ENCODE measurements at places on chromosomes 1 and 21.

DNA sequence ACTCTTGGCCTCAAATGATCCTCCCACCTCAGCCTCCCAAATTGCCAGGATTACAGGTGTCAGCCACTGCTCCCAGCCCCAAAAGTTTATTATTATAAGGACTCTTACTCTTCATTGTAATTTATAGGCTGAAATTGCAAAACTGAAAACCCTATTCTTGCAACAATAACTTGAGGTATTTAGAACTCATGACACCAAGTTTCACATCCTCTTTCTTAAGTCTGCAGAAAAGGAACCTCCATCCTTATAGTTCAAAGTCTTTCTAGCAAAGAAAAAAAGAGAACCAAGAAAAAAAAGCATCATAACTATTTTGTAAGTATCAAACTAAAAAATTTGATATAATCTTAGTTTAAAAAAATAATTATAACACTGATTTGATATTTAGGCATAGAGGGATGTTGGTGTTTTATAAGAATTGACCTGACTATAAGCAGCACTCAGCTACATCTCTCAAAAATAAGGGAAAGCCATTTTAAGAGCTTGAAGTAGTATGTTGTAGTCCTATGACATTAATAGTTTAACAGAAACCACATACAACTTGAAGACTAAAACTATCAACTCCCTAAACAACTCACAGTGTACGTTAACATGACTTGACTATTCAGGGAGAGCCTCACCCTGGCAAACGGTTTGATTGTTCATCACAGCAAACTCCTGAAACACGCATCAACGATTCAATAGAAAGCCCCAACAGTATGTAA is 122.4 kb downstream of the AKT3 start:
- DNase-seq, result no peak

DNA sequence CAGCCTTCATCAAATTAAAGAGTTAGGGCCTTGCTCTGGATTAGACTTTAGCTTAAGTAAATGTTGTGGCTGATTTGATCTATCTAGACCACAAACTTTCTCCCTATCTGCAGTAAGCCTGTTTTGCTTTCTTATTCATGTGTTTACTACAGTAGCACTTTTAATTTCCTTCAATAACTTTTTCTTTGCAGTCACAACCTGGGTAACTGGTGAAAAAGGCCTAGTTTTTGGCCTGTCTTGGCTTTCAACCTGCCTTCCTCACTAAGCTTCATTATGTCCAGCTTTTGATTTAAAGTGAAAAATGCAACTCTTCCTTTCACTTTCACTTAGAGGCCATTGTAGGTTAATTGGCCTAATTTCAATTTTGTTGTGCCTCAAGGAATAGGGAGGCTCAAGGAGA is 12.5 kb upstream of the LPGAT1 start:
- DNase-seq, result no peak

DNA sequence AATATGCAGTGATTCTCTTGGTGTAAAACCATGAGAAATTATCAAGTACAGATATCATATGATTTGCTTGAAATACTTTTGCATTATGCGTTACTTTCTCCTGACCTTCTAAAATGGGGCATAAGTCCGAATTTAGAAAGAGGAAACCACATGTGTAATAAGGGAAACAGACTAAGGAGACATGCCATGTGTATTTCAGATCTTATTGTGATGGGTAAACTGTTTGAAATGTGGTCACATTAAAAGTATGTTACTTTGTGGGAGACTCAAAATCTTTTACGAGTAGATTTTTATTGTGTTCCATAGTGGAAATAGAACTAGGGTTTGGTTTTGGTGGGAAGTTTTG is 173.0 kb downstream of the NFIA start:
- peak; percentile 49 for DNase-seq

GRCh38 chr1:53506355-53507050 is 47.3 kb downstream of the DMRTB1 start:
- DNase-seq, result no peak

DNA sequence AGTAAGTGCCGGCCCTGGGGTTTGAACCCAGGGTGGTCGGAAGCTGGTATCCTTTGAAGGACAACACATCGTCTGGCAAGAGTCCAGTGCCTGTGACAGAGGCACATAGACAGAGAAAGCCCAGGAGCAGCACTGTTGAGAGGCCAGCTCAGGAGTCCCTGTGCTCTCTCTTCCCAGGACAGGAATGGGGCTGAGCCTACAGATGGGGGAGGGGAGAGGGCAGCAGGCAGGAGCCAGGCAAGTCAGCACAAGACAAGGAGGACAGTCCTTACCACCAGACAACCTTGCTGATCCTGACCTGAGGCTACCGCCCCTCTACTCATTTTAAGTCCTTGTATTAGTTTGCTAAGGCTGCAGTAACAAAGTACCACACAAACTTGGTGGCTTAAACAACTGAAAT is 27.7 kb upstream of the SYT6 start:
- no peak for DNase-seq

GRCh38 chr1:113904293-113904673 is 316 bp downstream of the AP4B1 start:
- DNase-seq, result no peak

DNA sequence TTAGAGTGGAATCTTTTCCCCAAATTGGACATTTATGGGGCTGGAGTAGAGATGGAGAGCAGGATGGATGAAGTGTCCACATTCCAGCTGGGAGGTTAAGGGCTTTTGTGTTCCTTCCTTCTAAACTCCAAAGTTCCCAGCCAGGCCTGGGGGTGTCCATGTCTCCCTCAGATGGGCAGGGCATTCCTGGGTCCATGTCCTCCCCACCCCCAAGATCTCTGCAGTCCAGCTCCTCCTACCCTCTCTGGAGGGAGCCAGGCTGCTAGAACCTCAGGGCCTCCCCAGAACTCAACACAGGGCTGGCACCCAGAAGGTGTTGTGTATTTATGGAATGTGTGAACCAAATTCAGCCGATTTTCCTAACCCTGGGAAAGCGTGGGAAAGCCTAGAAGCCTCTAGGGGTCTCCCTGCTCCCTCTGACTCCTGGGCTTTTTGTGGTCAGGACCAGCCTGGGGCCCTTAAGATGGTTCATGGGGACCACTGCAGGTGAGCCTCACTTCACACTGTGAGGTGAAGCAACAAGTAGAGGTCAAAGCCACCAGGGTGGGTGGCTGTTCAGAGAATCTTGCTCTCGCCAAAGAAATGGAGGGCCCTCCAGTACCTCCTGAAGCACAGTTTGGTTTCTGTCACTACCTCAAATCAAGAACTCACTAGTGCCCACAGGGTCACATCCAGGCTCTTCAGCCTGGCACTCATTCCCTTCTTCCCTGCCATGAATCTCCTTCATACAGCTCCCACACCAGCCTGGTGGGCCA is 54.8 kb downstream of the GLIS1 start:
- DNase-seq, result no peak

DNA sequence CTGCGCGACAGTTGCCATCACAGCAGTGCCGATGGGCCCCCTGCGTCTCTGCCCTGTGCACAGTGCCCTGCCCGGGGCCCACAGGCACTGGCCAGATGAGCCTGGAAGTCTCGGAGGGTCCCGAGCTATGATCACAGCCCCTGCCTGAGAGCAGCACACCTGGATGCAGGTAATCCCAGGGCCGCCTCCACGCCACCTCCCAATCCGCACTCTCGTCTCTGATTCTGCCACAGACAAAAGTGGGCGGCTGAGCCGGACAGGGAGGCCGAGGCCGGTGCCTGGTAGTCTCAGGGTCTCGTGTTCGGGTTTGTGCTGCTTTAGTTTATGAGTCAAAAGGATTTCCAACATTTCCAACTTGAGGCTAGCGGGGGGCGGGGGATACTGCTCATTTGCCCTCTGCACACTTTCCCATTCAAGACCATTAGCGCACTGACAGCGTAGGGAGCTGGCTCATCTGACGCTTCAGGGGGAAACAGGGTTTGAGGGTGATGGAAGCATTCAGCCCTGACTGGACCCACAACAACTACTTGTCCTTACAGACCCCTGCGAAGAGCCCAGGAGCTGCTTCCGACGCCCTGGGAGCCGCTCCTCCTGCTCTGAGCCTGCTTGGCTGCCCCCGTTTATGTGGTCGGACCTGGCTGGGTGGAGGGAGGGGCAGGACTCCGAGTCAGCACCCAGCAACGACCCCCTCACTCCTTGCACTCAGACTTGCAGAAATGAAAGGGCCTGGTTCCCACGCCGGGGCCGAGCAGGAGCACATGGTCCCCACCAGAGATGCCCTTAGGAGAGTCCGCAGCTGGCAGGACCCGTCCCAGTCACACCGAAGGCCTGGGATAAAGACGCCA is 1.8 kb upstream of the TTC34 start:
- no peak for DNase-seq

GRCh38 chr1:208525417-208525816 is 281.2 kb upstream of the PLXNA2 start:
- no peak for DNase-seq

DNA sequence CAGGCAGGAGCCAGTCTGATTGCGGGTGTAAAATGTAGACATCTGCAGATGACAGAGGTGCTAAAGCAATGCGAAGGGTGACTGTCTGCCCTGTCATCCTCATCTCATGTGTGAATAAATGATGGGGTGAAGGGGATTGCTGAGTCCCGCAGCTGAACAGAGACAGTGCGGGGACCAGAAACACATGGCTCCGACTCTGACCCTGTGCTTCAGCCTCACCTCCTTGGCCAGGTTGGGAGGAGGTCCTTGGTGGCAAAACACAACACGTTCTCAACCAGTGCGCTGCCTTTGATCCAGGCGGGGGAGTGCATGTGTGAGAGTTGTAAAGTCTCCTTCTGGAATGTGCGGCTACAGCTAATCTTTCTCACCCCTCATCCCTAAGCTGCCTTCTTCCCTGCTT is 32.0 kb upstream of the TTC22 start:
- no peak for DNase-seq

GRCh38 chr1:228801068-228801467 is 65.8 kb downstream of the RHOU start:
- no peak for DNase-seq

DNA sequence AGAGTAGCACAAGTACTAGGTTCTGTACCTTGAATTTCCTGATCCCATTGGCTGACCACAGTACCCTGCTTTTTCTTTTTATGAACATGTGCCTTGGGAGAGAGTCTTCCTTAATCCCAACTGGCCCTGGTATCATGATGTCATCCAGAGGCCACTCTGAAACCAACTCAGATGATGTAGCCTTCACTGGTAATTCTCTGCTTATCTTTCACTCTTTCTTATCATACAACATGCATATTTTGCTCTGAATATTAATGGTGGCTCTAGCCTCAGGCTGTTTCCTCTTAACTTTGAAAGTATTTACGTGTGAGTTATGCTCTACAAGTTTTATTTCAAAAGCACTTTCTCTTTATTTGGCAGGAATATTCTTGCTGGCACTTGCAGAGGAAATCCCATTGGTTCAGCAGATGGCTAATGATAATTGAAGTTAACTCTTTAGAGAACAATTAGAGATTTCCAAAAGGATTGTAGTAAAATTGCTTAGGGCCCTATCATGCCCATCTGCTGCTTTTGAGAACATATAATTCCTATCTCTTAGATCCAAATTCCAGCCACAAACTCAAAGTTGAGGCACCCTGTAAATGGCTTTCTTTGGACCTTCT is 86.1 kb downstream of the PTGER3 start:
- no peak for DNase-seq

DNA sequence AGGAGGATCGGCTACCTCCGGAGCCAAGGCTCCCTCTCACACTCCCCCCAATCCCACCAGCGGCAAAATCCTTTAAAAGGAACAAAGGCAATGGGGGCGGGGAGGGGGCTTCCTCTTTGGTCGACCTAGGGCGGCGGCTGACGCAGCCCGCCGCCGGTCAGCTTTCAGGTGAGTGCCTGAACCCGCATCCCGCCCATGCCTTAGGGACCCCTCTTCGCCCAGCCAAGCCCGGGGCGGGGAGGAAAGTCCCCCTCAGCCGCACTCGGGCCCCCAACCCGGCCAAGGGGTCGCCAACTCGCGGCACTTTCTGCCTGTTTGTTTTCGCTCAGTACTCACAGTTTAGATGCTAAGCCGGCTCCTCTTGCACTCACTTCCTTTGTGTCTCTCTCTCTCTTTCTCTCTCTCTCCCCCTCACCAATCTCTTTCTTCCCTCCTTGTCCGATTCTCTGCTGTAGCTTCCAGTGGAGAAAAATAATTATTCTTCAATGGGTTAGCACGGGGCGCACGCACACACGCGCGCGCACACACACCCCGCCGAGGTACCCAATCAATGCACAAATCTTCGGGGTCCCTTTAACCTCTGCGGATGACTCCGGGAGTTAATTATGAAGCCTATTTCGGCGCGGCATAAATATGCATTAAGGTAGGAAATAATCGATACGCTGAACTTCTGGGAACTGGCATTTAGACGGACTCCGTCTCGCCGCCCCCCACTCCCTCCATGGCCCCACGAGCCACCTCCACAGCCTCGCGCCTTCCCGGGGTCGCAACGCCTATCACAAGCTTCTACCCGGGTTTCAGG is at the start of gene BLACAT1:
TSS of gene BLACAT1 (minus strand) at position 465 of the 802 bp plus-strand sequence.
- no peak for DNase-seq

DNA sequence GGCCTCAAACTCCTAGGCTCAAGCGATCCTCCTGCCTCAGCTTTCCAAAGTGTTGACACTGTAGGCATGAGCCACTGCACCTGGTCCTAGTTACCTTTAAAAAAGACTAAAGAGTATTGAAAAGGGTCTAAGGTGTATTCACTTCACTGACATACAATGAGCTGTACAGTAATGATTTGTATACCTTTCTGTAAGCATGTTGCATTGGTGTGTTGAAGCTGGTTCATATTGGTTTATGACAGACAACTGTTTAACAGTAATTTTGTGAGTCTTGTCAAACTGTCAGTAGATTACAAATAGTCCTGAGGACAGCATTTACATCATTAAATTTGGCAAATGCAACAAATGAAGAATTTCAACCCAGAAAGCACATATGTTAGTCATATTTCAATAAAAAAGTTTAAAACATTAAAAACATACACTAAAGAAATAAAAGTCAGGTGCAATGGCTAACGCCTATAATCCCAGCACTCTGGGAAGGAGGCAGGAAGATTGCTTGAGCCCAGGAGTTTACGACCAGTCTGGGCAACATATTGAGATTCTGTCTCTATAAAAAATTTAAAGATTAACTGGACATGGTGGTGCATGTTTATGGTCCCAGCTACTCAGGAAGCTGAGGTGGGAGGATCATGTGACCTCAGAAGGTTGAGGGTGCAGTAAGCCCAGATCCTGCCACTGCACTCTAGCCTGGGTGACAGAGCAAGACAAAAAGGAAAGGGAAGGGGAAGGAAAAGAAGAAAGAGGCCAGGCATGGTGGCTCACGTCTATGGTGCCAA is 88.3 kb upstream of the HP1BP3 start:
- no peak for DNase-seq

- DNase-seq, result no peak
Observed at GRCh38 chr1:117681901-117682250, 76.0 kb downstream of the TENT5C start.

DNA sequence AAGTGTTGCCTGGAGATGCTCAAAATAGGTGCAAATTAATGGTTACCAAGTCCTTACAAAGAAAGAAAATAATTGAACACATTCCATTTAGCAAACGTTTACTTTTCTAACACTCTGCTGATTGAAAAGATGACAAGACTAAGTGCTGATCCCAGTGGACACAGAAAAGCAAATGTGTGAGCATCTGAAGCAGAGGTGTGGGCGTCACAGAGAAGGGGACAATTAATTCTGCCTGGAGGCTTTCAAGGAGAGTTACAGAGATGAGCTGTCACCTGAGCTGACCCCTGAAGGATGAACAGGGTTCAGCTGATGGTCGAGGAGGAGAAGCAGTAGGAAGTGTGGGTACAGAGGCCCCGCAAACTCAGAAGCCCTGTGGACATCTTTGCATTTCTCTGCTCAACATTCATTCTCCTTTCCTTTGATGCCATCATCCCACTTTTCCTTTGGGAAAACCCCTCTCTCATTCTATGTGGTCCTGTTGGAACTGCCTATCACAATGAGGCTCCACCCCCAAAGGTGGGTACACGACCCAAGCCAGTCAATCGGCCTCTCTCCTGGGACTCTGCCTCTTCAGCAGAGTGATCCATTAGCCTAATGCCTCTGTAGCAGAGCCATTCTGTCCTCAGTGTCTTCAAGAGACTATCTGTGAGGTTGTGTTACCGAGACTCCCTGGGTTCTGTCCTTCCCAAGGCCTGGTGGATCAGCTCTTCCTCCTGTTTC is 17.2 kb upstream of the PLA2G2E start:
- DNase-seq, result no peak

All from KBM-7 (cell line).